ENCODE measurements at places on chromosomes 4 and X. TPM values are rescaled to one million over a fixed set of nuclear protein-coding genes. Genes with fewer than 3 reads are reported as not detected.
A peak's percentile ranks its signal among the peaks of the same experiment; 100 is the strongest.

DNA sequence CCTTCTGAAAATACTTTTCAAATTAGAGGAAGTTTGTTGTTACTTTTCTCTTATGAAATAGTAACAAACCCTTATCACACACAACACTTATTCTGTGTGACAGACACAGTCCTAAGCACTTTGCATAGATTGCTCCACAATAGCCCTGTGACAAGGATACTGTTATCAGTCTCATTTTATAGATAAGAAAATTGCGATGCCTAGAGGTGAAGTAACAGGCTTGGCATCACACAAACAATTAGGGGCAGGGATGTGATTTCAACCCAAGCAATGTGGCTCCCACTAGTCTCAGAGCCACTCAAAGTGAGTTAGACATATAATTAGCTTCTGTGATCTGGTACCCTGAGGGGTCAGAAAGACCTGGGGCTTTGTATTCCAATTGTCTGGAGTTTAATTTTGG lies 339.9 kb downstream of the FBXO8 start:
- no peak for DNase-seq

GRCh38 chr4:55871299-55871800 lies 17.9 kb downstream of the EXOC1 start:
- no peak for DNase-seq

DNA sequence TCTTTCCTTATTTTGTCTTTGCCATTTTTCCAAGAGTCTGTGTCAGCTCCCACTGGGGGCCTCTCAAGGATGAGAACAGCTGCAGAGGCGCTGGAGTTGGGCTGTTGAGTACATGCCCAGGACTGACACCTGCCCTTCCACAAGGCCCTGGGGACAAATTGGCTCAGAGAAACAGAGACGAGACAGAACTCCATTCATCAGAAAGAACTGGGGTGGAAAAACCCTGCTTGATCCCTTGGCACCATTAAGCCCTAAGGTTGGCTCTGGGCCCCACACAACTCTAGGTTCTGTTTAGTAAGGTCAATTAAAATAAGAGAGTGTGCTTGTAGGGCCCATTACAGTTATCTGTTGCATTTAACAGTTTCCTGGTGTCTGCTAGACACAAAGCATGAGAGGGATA lies 63.6 kb downstream of the DCX start:
- no peak for DNase-seq

- no peak for DNase-seq
Measured at GRCh38 chr4:90584051-90584450, 456.9 kb downstream of the CCSER1 start.

- no peak for DNase-seq
Measured at GRCh38 chrX:151871244-151871643, 41.4 kb upstream of the MAGEA4 start.

DNA sequence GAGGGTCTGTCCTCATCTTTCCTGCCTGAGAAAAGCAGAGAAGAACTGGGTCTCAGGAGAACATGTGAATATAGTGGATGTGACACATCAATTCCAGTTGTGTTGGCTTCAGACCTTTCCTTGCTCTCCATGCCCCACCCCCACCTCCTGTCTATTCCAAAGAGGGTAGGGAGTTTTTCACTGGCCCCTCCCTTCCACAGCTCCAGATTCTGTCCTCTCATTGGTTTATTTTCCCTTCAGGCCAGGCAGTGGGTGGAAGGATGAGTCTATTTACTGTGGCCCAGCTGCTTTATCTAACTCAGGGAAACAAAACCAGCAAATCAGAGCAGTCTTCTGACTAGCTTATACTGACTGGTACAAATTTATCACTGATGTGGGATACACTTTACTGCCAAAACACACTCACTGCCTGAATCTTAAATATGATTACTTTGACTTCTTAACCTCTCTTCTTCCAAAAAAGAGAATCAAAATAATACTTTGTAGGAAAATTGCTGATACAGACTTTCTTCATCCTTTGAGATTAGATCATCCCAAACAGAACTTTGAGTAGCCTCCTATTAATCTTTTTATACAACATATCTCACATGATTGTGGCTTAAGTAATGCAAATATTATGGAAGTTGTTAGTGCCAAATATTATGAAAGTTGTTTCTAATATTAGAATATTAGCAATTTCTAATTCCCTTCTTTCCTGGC lies 221.2 kb downstream of the MID1 start:
- DNase-seq, result no peak

DNA sequence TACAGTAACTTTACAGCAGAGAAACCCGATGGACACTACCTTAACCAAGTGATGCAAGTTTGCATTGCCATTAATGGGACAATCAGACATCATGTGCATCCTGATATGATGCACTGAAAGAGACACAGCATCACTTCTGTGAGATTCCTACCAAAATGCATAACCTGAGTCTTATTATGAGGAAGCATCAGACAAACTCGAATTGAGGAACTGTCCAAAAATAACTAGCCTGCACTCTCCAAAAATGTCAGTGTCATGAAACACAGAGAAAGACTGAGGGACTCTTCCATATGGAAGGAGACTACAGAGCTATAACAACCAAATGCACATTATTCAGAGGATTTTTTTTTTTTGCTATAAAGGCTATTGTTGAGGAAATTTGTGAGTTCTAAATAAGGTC lies 66.6 kb upstream of the IQSEC2 start:
- DNase-seq, result no peak

- no peak for DNase-seq
Measured at GRCh38 chr4:52201715-52202114, 150.6 kb downstream of the SPATA18 start.

DNA sequence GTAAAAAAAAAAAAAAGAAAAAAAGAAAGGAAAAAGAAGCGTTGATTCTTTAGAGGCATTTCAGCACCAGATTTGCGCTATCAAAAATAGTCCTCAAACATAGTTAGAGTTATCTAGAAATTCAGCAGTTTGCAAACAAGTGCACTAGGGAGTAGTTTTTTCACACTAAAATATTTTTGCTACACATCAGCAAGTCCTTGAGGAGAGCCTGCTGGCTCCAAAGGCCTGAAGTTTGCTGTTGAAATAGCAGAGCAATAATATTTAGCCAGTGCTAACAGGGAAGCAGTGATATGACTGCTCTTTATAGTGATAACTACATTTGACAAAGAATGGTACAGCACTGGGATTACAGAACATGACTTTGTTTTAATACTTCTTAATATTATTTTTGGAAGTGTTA lies 472.2 kb downstream of the PCDH7 start:
- no peak for DNase-seq

GRCh38 chr4:67762086-67762485 lies 7.9 kb upstream of the GNRHR start:
- DNase-seq, result no peak

DNA sequence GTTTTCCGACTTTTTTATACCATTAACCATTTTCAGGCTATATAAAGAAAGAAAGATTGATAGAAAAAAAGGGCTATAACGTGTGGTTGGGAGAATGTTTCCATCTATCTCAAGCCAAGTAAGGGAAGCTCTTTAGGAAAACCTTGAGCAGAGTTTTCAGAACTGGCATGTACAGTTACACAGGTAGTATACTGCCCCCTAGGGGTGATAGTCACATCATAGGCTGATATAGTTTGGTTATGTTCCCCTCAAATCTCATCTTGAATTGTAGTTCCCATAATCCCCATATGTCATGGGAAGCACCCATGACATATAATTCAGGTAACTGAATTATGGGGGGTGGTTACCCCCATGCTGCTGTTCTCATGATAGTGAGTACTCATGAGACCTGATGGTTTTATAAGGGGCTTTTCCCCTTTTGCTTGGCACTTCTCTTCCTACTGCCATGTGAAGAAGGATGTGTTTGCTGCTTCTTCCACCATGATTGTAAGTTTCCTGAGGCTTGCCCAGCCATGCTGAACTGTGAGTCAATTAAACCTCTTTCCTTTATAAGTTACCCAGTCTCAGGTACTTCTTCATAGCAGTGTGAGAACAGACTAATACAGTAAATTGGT lies 186.8 kb downstream of the TMA16 start:
- no peak for DNase-seq

- DNase-seq, result no peak
Measured at GRCh38 chr4:38921151-38921550, 53.5 kb downstream of the FAM114A1 start.

GRCh38 chr4:1819284-1819683 lies 26.2 kb downstream of the FGFR3 start:
- DNase-seq, result no peak

DNA sequence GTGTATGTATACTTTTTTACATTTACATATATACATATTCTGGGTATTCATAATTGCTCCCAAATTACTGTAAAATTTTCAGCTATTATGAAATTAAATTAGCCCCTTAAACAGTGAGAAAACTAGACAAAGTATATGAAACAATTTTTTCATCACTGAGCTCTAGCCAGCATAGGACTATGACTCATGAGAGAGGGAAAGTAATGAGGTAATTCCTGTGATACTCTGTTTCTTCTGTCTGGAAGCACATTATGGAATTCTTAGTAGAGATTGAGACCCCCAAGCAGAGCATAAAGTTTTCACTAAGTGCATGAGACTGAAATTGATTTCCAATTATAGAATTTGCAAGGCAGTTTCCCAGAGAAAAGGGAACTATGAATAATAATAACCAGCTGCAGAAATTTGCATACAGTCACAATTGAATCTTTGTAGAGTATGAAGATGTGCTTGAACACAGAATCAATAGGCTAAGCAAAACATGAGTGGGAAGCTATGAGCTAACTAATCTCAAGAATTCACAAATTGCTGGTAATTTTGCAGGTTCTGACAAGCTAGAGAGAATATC lies 779.3 kb downstream of the ARAP2 start:
- DNase-seq, result no peak

GRCh38 chr4:23728393-23728792 lies 161.5 kb downstream of the PPARGC1A start:
- DNase-seq, result no peak

DNA sequence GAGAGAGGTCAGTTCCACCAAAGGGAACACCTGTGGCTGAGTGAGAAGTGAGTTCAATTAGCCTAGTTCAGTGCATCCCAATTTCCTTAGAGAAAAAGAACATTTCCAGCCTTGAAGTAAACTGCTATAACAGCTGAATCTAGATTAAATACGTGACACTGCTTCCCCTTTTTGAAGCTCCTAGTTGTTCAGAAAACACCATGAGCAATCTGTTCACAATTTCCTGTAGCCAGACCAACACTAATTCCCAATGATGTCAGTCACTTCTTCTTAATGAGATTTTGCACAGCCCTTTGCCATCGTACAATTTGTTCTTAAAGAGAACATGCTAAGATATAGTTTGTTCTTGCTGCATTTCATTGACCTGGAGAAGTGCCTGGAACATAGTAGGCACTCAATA lies 144.6 kb upstream of the EDNRA start:
- no peak for DNase-seq

GRCh38 chr4:68718447-68719074 lies 48.1 kb upstream of the UGT2B15 start:
- no peak for DNase-seq

DNA sequence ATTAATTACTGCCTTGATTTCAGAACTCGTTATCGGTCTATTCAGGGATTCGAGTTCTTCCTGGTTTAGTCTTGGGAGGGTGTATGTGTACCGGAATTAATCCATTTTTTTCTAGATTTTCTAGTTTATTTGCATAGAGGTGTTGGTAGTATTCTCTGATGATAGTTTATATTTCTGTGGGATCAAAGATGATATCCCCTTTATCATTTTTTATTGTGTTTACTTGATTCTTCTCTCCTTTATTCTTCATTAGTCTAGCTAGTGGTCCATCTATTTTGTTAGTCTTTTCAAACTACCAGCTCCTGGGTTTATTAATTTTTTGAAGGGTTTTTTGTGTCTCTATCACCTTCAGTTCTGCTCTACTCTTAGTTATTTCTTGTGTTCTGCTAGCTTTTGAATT lies 32.1 kb downstream of the CDX4 start:
- DNase-seq, result no peak

- DNase-seq, result no peak
Measured at GRCh38 chrX:107730298-107730655, 45.3 kb downstream of the TSC22D3 start.

- DNase-seq, result no peak
Measured at GRCh38 chr4:112289407-112290253, 3.9 kb upstream of the TIFA start.

DNA sequence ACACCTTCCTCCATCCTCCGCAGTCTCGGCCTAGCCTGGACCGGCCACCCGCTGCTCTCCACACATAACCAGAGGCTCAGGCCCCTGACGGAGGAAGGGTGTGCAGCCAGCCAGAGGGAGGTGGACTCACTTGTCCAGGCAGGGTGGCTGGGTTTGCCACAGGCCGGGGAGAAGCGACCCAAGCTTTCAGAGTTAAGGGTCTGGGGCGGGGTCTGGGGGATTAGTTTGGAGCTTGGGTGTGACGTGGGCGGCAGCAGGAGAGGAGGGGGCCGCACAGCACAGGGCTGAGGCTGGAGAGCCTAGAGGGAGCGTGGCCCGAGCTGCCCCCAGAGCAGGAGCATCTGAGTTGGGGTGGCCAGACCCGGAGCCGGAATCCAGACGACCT lies 22.4 kb upstream of the CPLX1 start:
- DNase-seq, result peak; percentile 88

GRCh38 chr4:48604527-48604926 lies 114.5 kb downstream of the ZAR1 start:
- DNase-seq, result no peak

DNA sequence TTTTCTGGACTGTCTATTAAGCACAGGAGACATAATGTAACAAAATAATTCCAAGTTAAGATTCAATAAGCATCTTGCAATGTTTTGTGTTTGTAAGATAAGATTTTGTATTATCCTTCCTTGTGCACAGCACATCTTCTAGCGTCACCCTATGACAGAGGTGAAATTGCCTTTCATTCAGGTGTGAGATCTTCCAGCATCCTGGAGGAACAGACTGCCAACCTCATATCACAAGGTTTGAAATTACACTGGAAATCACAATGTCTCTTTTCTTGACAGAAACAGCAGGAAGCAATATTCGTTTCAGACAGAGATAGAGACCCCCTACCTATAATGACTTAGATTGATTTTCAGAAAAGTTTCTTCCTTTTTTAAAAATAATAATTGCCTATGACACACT lies 668.6 kb downstream of the GABRG1 start:
- DNase-seq, result no peak

Gene IL21
- not detected for total RNA-seq

Gene SATL1
- 0.15 TPM for total RNA-seq

Gene TMPRSS11A
- not detected for total RNA-seq

Gene P2RY4
- not detected for total RNA-seq

Gene VSIG1
- not detected for total RNA-seq

Gene EDNRA
- total RNA-seq, result 135 TPM

Gene SYTL5
- total RNA-seq, result 0.26 TPM

Gene SMPX
- not detected for total RNA-seq

Gene PRDX4
- total RNA-seq, result 414 TPM

Gene GPM6B
- total RNA-seq, result 31.7 TPM

Gene PAGE2B
- total RNA-seq, result not detected

Gene F8A2
- not detected for total RNA-seq

Gene MAOB
- 3.2 TPM for total RNA-seq

Gene CCDC149
- 21.4 TPM for total RNA-seq

Gene MAP7D2
- 0.28 TPM for total RNA-seq

Gene RHOXF1
- not detected for total RNA-seq

Gene POU4F2
- total RNA-seq, result not detected

Gene RADX
- 0.31 TPM for total RNA-seq
